Activated CD8-positive, alpha-beta T cell treated with anti-CD3 and anti-CD28 coated beads for 36 hours (primary cell): ENCODE measurements at places on chromosomes 13 and 19. TPM values are rescaled to one million over a fixed set of nuclear protein-coding genes. Genes with fewer than 3 reads are reported as not detected.

Gene FCER2
- total RNA-seq, result 3.7 TPM

Gene MED4
- 57.2 TPM for total RNA-seq

Gene ADAMTSL5
- total RNA-seq, result 1.3 TPM

Gene GPR180
- total RNA-seq, result 7.7 TPM

Gene CA11
- 11.1 TPM for total RNA-seq

Gene CCDC194
- total RNA-seq, result 0.78 TPM

Gene MEF2B
- 1.4 TPM for total RNA-seq

Gene ZNF607
- 7.8 TPM for total RNA-seq

Gene DPF1
- 1.0 TPM for total RNA-seq

Gene TEX101
- not detected for total RNA-seq

Gene RETN
- not detected for total RNA-seq

Gene MEIOSIN
- total RNA-seq, result not detected

Gene SLC17A7
- total RNA-seq, result 0.23 TPM

Gene KLK12
- not detected for total RNA-seq

Gene MZF1
- 13.4 TPM for total RNA-seq

Gene C13orf42
- total RNA-seq, result not detected

Gene IL4I1
- total RNA-seq, result 16.2 TPM

Gene SMAD9
- 0.11 TPM for total RNA-seq

Gene TMIGD2
- total RNA-seq, result 14.8 TPM

Gene CBLC
- not detected for total RNA-seq

Gene MBD3
- total RNA-seq, result 92.5 TPM

Gene RUBCNL
- 0.74 TPM for total RNA-seq

Gene PRR20D
- not detected for total RNA-seq

Gene FFAR3
- 1.1 TPM for total RNA-seq

Gene MIER2
- total RNA-seq, result 20.4 TPM

Gene LINGO3
- 0.27 TPM for total RNA-seq

Gene CD70
- total RNA-seq, result 26.2 TPM

Gene METTL21C
- not detected for total RNA-seq

Gene RNF17
- not detected for total RNA-seq

Gene GFY
- not detected for total RNA-seq

Gene CLDN10
- not detected for total RNA-seq

Gene UHRF1
- 173 TPM for total RNA-seq

Gene SYCN
- total RNA-seq, result not detected

Gene PCDH20
- total RNA-seq, result not detected

Gene KCNJ14
- 1.5 TPM for total RNA-seq

Gene ZNF221
- 1.6 TPM for total RNA-seq

Gene FPR2
- not detected for total RNA-seq

Gene CPB2
- total RNA-seq, result not detected

Gene LILRB5
- not detected for total RNA-seq
